ENCODE measurements at places on chromosomes 12 and 14. TPM values are rescaled to one million over a fixed set of nuclear protein-coding genes. Genes with fewer than 3 reads are reported as not detected.
A peak's percentile ranks its signal among the peaks of the same experiment; 100 is the strongest.

DNA sequence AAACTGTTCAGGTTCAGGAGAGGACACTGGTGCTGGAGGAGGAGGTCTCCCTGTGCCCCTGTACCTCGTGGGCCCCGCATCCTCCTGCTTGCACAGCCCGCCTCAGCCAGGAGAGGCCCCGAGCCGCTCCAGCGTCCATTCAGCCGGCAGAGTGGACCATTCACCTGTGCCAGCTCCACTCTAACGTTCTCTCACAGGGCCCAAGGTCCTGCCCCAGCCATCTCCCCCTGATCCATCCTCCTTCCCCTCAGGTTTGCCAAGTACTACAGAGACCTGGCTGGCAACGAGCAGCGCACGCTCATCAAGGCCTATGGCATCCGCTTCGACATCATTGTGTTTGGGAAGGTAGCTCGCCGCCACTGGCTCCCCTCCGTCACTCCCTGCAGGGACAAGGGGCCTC, 22.2 kb downstream of the P2RX4 start:
- DNase-seq = peak; percentile 54

GRCh38 chr14:40855343-40855742, 751.3 kb upstream of the LRFN5 start:
- DNase-seq = no peak

- no peak for DNase-seq
Observed at GRCh38 chr14:29857551-29857950, 70.1 kb downstream of the PRKD1 start.

- no peak for DNase-seq
Observed at GRCh38 chr14:57480051-57480450, 13.6 kb downstream of the CCDC198 start.

DNA sequence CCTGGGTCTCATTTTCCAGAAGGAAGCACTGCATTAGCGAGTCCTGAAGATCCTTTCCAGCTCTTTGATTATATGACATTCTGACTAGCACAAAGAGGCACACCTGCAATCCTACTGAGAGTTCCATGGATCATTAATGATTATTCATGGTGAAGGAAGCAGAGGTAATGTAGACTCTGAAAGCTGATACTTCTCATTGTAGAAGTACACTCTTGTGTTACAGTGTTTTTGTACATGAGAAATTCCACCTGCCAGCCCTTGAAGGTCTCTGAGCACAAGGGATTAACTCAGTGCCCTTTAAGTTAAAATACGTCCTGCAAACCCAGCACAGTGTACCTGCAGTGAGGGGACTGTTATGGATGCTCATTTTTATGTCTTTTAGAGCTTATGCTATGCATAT, 558.8 kb upstream of the FBXO33 start:
- no peak for DNase-seq

DNA sequence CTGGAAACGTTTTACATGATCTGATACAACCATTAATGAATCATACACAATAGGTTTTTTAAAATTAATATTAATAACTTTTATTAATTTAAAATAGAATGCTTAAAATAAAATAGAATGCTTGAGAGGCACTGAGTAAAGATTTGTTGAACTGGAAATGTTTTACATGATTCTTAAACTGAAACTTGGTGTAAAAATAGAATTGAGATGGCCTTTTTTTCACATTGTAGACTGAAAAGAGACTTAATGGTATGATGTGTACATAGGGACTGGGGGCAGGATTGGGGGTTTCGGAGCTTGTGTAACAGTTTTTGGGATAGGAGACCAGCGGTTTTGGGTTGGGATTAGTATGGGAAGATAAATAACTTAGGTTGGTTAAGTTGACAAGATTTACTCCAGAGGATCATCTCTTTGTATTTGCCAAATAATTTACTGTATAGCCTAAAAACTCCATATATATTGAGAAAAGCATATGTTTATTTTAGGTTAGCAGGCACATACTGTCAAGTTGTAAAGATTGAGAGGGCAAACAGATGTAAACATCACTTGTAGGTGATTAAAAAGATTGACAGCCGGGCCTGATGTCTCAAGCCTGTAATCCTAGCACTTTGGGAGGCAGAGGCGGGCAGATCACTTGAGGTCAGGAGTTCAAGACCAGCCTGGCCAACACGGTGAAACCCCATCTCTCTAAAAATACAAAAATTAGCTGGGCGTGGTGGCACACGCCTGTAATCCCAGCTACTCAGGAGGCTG, 2.0 kb upstream of the ZNF410 start:
- DNase-seq = no peak

DNA sequence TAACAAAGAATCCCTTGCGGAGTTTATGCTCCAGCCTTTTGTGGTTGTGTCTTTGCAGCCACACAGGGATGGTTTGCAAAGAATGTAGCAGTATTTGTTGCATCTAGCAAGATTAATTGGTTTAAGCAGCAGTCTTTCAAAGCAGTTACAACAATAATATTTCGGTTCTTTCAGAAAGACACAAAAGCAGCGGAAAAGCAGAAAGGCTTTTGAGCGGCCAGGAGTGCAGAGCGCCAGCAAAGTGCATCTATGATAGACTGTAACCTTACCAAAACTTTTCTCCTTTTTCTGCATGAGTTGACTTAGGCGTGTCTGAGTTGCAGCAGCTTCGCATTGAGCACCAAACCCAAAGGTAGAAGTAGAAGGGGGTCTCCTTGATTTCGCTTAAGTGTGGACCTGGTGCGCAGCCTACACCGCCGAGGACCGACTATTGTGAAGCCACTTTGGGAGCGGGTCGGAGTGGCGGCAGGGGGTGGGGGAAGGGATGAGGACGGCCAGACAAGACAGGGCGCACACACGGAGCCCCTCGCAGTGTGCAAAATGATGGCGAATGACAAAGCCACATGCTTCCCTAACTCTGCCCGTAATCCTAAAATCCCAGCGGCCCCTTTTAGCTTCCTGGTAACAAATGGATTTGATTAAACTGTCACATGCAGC, 1.2 kb downstream of the LMO3 start:
- DNase-seq = no peak

- DNase-seq = no peak
Observed at GRCh38 chr14:29822430-29822709, 105.3 kb downstream of the PRKD1 start.

DNA sequence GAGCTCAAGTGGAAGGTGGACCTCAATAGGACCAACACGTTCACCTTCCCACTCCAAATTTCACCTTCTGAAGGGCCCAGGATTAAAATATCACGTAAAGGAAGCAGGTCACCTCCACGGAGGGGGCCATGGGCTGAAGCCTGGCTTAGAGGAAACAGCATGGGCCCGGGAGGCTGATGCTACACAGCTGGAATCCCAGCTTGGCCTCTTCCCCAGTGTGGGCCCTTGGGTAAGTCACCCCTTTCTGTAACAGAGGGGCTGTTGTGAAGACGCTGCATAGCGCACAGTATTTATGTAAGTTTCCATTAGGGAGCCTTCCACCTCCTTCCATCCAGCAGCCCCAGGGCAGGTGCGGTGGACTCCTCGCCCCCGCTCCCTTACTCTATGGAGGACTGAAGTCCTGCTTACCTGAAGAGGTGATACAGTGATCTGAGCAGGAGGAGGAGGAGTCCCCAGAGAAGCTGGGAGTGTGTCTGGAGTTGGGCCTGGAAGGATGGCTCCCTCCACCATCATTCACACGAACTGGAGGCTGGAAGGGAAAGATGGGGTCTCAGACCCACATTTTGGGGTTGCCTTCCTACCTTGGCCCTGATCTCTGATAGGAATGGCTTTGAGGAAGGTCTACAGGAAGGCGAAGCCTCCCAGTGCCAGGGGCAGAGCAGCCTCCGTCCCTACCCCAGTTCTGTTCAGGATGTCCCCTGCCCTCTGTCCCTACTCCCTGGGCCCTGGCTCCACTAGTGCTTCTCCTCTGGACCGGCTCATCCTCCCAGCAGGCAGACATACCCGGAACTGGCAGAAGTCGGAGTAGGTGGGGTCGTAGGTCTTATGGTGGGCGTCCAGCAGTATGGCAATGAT, 37.2 kb upstream of the HDAC7 start:
- no peak for DNase-seq

- no peak for DNase-seq
Observed at GRCh38 chr12:2317772-2318171, 265.0 kb downstream of the CACNA1C start.

DNA sequence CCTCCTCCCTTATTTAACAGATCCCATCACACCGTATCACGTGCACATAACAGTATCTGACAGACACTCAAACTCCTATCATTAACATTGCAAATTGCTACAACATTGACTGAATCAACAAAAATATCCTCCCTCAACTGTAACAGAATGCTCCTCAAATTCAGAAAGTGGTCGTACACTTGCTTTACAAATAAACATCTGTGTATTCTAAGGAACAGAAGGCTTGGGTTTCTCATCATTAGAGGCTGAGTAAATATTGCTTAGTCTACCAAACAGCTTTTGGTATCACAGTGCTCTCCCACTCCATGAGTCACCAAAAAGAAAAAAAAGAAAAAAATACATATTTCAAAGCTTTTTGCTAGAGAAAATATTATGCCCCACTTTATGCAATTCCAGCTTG, 23.9 kb downstream of the FERMT2 start:
- no peak for DNase-seq

The PTPN21 gene
- 1.2 TPM for total RNA-seq

The CCDC177 gene
- 0.75 TPM for total RNA-seq

The RBP5 gene
- not detected for total RNA-seq

The DIO3 gene
- total RNA-seq = not detected

The PAX9 gene
- not detected for total RNA-seq

The ANG gene
- total RNA-seq = 7.1 TPM

The DHRS2 gene
- 3.7 TPM for total RNA-seq
